GM12892 (cell line): ENCODE measurements at places on chromosomes 1 and 21.

GRCh38 chr1:153509729-153510354, 25.9 kb downstream of the S100A6 start:
- peak; percentile 51 for DNase-seq

DNA sequence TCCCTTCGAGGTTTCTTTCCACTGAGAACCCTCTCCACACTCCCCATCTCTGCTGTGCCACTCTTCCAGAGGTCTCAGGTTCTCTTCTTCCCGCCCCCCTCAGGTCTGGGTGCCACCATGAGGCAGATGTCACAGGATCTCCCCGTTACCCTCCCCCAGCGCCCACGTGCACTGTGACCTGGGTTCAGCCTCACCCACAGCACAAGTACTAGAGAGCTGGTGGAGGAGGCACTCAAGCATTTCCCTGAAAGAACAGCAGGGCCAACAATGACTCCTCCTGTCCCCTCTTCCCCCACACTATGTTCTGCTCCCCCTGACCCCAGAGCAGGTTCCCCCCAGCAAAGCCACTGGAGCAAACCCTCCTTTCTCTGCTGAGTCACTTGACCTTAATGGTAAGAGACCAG, 14.3 kb downstream of the PLEKHA6 start:
- DNase-seq, result no peak

- DNase-seq, result no peak
These were observed 356.3 kb upstream of the DPYD start for GRCh38 chr1:98277118-98277517.

- DNase-seq, result no peak
These were observed 35.2 kb upstream of the DYRK1A start for GRCh38 chr21:37331411-37331810.

GRCh38 chr1:44636083-44636687, 38.1 kb downstream of the TMEM53 start:
- no peak for DNase-seq
